ENCODE measurements at places on chromosomes 4 and X.

GRCh38 chrX:66622209-66622608 is 16.7 kb downstream of the EDA2R start:
- DNase-seq: no peak

GRCh38 chrX:53686151-53686885 is at the start of gene HUWE1:
HUWE1 (minus strand) TSS chrX:53686719; CDS start chrX:53654107, 32,612 bp downstream.
- DNase-seq: peak; percentile 52

GRCh38 chr4:69522554-69522953 is 26.8 kb upstream of the UGT2B4 start:
- no peak for DNase-seq

DNA sequence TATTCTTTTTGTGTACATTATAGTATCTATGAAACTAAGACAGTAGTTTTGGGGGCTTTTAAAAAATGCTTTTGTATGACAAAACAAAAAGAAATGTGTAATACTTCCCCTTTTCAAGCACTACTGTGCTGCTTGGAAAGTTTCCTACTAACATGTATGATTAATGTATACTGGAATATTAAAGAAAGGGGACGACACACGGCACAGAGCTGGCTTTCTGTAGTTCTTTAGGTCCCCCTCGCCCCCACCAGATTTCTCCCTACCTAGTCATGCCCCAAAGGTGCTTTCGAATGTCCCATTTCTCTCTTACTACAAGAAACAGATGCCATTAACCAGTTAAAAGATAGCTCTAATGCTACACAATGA is 1.6 kb upstream of the AP1S2 start:
- DNase-seq: no peak

DNA sequence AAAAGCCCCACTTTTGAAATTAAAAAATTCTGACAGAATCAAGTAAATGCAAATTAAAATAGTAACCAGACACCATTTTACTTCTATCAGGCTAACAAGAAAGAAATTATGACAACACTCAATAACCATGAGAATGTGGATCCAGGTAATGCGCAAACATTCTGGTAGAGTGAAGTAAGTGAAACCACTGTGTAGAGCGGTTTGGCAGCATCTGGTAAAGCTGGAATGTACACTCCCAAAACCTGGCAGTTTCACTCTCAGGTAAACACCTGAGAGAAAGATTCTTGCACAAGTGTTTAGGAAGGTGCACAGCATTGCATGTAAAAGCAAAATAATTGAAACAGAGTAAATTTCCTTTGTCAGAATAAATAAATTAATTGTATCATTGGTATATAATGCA is 81.8 kb downstream of the TRIML1 start:
- no peak for DNase-seq
